Esophagus mucosa (tissue), 1 donor: ENCODE measurements at places on chromosomes 11 and 22.
A peak's percentile ranks its signal among the peaks of the same experiment; 100 is the strongest.

DNA sequence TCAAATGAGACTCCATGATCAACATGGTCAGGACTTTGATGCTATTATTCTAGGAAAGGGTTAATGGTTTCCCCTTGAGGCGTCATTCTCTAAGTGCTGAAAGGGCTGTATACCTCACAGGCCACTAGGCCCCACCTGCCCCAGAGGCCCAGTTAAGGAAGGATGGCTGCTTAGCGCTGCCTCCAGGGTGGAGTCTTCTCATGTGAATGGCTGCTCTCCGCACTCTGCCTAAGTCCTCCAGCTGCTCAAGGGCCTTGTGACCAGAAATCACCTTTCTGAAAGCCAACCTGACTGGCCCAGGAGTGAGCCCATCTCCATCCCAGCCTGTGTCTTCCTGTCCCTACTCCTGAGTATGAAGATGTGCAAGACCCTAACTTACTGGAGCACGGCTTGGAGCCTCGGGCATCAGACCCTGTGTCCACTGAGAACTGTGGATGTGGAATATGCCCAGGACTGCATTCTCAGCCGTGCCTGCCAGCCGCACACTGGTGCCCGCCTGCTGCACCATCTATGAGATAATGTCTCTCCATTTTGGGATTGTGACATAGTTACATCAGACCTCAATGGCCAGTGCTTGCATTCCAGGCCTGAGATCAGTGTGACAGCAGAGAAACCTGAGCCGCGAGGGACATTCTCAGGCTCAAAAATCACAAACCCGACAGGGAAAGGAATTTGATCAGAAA is 51.0 kb downstream of the SNX19 start:
- ATAC-seq: no peak

DNA sequence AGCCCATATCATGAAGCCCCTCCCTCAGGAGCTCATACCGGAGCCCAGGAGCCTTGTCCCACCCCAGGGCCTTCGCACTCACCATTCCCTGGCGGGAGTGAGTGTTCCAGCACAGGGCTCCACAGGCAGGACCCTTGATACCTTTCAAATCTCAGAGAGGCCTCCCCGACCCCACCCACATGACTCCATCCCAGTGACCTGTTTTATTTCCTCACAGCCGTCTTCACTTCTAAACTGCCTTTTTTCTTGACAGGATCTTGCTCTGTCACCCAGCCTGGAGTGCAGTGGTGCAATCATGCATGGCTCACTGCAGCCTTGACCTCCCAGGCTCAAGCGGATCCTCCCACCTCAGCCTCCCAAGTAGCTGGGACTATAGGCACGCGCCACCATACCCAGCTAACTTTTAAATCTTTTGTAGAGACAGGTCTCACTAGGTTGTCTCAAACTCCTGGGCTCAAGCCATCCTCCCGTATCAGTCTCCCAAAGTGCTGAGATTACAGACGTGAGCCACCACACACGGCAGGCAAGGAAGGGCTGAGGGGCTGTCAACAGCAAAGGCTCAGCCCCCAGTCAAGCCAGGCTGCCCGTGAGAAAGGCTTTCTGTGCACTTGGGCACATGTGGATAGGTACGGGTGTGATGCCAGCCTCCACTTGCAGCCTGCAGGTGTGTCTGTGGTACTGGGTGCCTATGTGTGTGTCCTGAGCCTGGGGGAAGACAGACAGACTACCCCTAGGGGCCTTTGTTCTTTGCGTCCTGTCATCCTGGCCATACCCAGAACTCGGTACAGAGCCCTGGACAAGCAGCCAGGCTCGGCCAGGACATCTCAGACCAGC is 9.3 kb downstream of the RPL3 start:
- ATAC-seq: peak; percentile 12

DNA sequence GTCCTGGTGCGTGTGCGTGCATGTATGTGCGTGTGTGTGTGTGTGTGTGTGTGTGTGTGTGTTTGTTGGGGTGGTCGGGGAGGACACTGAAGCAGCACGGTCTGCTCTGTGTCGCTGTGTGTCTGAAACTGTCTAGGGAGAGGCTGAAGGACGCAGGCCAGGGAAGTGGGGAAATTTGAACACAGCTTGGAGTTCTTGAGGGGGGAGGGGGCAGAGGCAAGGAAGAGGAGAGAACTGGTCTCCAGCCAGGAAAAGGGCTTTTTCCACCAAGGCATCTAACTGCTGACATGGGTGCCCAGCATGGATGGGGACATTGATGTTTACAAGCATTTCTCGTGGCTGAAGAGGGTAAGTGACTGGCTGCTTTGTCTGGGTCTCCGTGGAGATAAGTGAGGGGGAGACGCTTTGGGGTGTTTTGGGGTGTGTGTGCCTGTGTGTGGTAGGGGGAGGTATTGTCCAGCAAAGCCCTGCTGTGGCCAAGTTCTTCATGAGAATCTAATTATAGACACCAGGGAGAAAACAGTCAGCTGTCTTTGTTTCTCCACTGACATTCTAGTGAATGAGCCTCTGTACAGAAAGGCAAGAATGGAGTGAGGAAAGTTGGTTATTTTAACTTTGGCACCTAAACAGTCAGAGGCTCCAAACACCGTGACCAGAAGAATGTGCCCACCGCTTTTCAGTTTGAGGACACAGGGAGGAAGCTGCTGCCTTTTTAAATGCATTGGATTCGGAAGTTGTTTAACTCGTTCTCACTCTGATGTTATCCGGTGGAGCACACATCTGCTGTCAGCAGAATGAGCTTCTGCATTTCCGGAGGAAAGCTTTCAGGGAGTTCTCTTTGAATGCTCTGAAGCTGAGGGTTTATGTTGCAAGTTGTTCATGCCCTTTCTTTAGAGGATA is 63.7 kb downstream of the PPFIBP2 start:
- ATAC-seq: peak; percentile 57

DNA sequence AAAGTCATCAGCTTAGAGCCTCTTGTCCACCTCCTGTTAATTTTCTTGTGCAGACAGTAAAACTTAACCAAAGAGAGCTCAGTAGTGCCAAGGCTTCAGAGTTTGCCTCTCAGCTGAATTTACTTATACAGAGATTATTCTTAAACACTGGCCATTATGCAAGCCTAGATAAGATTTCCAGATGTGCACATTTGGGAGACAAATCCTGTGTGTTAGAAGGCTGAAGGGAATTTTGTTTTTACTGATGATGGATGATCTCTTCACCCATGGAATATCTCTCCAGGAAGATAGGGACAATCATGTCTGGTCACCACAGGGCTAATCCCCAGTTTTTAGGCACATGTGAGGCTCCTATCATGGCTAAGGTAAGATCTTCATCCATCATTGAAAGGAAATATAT is 157.6 kb upstream of the FAT3 start:
- ATAC-seq: no peak

DNA sequence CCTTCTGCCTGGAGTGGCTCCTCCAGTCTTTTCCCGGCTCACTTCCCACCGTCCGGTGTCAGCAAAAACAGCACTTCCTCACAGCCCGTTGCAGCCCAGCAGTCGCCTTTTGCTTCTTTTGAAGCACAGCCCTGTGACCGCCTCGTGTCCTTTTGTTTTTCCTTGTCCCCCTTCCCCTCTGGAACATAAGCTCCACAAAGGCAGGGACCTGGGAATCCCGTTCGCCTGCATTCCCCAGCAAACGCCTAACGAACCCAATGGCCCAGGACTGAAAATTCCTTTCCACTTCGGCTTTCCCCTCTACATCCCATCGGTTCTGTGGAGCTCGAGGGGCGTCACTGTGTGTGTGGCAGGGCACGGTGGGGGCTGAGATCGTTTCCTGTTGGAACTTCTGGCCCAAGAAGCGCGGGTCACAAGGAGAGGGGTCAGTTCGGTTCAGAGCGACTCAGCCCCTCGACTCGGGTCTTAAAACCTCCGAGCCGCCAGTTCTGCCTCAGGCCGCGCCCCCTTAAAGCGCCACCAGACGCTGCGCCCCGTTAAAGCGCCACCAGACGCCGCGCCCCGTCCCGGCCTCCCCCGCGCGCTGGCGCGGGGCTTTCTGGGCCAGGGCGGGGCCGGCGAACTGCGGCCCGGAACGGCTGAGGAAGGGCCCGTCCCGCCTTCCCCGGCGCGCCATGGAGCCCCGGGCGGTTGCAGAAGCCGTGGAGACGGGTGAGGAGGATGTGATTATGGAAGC is 841 bp downstream of the RIC8A start:
- ATAC-seq: peak; percentile 67

- ATAC-seq: no peak
Observed at GRCh38 chr11:71186806-71187205, 65.6 kb downstream of the SHANK2 start.

- ATAC-seq: no peak
Observed at GRCh38 chr11:91783173-91783572, 441.4 kb upstream of the FAT3 start.

DNA sequence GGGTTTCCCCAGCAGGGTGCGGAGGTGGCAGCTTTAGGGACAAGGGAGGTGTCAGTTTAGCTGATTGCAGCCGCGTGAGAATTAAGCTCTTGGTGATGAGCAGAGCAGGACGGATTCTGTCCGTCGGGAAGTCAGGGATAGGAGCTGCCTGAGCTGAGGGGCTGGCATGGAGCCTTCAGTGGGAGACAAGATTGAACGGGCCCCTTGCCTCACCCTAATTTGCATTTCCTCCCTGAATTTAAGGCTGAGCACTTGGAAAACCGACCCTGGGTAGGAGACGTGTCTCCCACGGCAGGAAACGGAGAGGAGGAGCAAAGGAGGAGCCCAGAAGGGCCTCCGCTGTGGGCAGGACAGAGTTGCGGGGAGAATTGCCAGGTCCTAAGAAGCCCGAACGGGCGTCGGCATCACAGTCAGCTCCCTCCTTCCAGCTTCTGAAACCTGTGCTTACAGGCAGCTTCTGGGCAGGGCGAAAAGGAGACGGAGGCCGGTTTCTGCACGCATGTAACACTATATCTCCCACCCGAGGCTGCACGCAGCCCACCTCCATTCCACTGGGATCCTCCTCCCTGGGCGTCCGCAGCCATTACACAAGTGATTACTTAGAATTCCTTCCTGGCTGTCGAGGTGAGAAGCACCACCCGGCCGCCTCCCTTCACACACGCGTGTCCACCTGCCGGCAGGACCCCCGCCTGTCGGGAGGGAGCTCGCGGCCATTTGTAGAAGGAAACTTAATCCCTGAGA is 345.8 kb downstream of the BRD1 start:
- peak; percentile 37 for ATAC-seq

DNA sequence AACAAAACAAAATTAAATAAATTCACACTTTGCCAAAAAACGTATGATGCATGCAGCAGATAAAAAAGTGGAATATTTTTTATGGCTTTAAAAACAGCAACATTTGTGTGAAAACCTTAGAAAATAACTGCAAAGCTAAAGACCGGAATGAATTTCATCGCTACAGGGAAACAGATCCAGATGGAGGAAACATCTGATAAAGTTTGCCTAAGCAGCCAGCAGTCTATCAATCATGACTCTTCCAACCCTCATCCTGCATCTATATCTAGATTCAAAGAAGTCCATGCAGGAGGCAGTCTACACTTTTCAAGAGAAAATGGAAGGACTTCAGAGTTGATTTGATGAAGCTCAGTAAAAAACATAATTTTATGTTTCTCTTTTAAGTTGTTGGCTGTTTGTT is 126.8 kb downstream of the SWAP70 start:
- ATAC-seq: no peak

DNA sequence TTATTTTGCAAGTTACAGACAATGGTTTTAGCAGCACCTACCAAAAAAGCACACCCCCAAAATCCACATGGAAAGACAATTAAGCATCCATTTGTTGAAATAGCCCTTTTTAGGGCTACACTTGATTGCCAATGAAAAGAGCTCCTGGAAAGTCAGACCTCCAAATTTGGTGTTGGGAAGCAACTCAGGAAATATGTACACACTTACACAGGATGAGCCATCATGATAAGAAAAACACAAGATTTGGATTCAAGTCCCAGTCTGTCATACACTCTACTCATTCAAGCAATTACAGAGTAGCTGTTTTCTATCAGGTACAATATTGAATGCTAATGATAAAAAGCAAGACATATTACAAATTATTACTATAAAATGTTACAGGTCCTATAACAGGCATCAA is 31.5 kb downstream of the FAM168A start:
- no peak for ATAC-seq

DNA sequence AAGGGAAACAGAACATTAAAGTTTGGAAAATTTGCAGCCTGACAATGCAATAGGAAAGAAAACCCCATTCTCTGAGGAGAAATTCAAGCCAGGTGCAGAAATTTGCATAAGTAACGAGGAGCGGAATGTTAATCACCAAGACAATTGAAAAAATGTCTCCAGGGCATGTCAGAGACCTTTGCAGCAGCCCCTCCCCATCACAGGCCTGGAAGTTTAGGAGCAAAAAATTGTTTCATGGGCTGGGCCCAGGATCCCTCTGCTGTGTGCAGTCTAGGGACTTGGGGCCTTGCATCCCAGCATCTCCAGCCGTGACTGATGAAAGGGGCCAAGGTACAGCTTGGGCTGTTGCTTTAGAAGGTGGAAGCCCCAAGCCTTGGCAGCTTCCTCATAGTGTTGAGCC is 780.2 kb downstream of the LRRC4C start:
- no peak for ATAC-seq

- ATAC-seq: peak; percentile 33
Observed at GRCh38 chr11:70826541-70827335, 425.6 kb downstream of the SHANK2 start.

DNA sequence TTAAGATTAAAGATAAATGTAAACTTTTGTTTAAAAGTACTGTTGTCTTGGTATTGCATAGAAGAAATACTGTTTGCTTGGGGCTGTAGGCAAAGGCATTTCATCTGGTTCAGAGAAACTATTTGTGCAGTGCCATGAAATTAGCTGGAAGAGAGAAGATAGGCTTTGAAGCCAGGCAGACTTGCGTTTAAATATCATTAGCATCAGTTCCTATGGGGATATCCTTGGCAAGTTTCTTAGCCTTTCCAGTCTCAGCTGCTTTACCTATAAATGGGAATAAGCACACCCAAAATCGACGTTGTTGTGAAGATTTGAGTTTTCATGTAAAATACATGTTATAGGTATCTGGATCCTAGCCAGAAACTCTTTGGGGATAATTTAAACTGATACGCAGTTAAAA is 133.9 kb downstream of the FBXO7 start:
- ATAC-seq: no peak

DNA sequence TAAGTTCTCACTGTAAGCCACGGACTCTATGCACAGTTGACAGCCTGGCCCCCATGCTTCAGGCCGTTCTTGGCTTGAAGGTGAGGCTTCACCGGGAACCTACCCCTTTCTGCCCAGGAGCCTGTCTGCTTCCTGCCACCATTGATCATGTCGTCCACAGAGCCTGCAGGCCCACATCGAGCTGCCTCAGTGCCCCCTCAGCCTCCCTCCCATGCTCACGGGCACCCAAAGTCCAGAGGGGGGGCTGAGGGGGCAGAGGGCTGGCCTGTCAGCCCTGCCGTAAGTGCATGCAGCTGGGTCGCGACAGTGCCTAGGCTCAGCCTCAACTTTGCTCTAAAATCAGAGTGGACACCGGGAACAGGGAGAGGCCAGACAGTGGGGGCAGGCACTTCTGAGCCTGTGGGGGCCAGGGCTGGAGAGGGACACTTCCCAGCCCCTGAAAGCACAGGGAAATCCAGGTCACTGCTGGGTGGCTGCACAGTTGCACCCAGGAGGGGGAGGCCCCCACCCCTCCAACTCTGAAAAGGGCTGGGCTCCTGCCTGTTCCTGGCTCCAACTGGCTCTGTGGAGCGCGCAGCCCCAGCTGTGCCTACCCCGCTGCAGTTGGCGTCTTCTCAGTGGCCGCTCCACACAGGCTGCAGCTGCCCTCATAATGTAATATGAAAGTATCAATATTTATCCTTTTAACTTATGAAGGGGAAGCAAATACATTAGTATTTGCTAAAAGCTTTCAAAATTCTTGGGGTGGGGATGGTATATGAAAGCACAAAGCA is 598.6 kb downstream of the DLG2 start:
- ATAC-seq: no peak

- no peak for ATAC-seq
Observed at GRCh38 chr11:107621081-107621480, 30.1 kb downstream of the ELMOD1 start.
